ENCODE measurements at places on chromosomes 5 and 9.
A peak's percentile ranks its signal among the peaks of the same experiment; 100 is the strongest.

DNA sequence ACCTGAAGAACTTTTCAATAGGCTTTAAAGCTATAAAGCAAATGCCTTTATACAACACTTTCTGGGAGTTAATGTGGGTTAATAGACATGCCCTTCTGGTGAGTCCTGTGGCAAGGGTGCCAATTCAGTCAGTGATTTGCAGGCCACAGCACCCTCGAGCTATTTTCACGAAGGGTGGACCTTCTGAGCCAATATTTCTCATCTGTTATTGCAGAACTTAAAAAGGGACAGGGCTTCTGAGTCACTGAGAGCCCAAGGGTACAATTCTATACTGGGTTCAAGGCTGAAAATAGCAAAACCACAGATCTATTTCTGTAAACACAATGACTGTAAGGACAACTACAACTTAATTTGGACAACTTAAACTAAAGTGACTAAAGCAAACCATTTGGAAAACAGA lies 92.8 kb downstream of the GABRG2 start:
- DNase-seq: no peak

GRCh38 chr9:29144476-29144875 lies 1571.2 kb upstream of the C9orf72 start:
- DNase-seq: no peak

DNA sequence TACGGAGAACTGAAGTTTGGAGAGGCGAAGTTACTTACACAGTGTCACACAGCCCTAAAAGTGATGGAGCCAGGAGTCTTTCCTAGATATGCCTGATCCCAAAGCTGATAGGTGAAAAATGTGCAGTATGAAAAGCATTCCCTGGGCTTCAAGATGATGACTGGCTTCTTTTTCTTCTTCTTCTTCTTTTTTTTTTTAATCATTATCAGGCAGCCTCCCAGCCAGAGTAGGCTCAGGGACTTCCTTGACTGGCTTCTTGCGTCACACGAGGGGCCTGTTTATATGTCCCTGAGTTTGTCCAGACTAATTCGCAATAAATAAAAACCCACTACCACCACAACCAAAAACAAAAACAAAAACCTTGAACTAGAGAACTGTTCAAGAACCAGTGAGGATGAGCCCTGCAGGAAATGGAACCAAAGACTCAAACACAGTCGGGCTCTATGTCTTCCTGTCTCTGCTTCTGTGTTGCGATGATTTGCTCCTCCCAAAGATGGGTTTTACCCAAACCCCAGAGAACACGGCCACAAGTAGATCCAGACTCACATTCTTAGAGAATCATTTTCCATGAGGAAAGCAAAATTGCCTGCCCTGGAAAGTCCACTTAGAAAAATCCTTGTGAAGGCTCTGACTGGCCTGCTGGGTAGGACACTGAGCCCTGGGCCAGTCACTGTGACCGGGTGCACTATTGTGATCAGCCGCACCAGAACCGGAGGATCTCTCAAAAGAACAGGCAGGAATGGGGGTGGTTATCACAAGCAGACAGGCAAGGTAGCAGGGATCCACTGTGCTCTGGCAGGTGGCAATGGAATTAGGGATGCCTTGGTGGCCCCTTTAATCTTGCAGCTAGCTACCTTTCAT lies 38.0 kb upstream of the ADAM19 start:
- peak; percentile 72 for DNase-seq

DNA sequence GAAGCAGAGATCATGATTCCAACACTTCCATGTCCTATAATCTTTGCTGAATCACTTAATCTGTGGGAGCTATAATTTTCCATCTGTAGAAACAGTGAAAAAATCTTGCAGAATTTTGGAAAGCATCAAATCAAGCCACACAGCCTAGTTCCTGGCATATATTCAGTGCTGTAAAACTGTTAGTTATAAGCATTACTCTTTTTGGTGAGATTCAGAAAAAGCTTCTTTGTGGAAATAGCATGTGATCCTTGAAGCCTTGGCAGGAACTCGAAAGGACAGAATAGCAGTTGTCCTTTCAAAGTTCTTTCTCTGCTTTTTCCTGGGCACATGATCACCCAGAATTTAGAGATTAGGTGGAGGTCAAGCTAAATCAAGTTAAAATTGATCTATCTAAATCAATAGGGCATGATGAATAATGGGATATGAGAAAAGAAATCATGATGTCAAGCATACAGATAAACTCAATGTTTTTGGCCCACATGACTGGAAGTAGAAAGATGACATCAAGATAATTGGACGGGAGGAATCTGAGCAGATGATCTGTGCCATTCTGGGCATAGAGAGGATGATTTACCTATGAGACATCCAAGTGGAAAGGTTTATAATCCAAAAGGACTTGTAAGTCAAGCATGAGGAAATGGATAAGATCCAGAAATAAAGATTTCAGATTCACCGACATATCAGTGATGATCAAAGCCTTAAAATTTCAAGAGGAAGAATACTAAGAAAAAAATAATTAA lies 73.1 kb downstream of the TMEM232 start:
- DNase-seq: no peak

- peak; percentile 34 for DNase-seq
These were observed 144.8 kb upstream of the PIK3R1 start for GRCh38 chr5:68070591-68071281.

GRCh38 chr9:94554439-94555331 lies at the start of gene PCAT7:
Gene PCAT7, plus strand, starts transcription at chr9:94555083.
- peak; percentile 65 for DNase-seq

- DNase-seq: peak; percentile 68
These were observed 13.5 kb upstream of the ANKRD18B start for GRCh38 chr9:33510262-33511183.

DNA sequence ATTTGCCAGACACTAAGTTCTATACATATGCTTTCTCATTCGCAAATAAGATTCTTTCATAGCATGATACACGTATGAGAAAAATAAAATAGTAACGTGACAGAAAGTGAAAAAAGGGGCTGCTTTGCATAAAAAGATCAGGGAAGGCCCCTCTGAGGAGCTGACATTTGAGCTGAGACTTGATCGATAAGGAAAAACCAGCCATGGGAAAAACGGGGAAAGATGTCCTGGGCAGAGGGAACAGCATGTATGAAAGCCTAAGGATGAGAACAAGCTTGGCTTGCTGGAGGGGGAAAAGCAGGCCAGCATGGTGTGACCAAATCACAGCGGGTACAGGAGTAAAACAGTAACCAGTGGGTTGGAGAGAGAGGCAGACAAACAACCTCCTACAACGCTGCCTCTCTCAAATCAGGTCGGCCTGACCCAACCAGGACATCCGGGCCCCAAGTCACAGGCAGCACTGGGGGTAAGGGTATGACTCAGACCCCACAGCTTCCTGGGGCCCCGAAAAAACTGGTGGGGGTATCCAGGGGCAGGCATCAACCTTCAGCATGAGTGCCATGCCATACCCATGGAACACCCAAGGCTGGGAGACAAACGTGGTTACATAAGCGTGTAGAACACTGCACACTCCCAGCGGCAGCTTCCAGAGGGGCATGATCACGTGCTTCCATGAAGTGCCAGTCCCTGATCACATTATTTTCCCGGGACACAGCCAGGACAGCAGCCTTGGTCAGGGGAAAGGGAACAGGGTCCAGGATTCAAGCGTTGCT lies 2.2 kb downstream of the TNIP1 start:
- DNase-seq: peak; percentile 60

GRCh38 chr5:87572090-87572489 lies 159.4 kb upstream of the CCNH start:
- no peak for DNase-seq

DNA sequence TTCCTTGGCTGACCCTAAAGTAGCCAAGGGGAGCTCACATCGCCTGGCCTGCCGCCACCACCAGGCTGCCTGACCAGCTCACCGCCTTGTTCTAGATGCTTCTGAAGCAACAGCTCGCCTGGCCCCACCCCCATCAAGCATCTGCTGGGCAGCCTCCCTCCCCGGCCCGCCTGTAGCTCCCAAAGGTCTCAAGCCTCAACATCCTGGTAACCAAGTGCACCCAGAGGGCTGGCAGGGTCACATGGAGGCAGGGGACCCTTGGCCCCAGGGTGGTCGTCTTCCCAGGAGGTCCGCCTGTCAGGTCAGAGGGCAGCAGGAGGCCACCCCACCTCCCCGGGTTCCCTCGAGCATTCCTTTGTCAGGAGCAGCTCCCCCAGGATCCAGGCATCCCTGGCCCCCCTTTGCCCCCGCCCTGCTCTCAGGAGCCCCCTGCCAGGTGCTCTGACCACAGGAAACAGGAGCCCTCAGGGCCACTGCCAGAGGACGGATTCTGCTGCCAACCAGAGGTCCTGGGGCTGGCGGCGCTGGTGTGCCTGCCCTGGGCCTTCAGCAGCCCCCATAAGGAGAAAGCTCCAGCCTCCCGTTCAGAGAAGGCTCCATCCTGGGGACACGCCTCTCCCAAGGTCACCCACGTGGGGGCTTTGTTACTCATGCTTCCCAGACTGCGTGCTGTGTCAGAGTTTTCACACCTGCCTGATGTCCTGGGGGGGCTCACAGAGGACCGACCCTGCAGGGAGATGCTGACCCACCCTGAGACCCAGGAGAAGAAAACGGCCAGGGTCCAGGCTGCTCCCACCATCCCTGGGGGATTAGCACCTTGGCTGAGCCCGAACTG lies 3.5 kb upstream of the LRRC14B start:
- DNase-seq: no peak

GRCh38 chr5:3180636-3181035 lies 415.0 kb upstream of the IRX1 start:
- no peak for DNase-seq

DNA sequence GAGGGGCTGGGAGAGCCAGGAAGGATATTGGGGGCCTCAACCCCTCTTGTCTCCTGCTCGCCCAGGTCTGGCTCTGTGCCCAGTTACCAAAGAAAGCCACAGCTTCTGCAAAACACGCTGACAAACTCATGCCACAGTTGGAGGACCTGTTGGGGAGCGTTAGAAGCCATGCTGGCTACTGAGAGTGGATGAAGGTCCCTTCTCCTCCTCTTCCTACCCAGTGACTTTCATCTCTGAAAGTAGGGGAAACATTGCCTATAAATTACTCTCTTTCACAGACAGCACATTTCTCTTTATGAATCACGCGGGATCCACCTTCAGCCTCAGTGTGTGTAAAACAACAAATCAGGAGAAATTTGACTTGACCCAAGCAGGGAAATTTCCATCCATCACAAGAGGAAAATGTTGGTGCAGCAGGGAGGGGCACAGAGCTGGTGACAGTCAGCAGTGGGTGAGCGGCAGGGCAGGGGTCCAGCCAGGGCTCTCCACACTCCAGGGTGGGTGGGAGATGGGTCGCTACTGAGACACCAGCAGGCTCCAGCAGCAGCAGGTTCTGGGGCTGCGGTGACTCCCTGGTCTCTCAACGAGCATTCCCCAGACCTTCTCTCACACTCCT lies 181.9 kb downstream of the FGF18 start:
- peak; percentile 47 for DNase-seq

- DNase-seq: peak; percentile 100
These were observed 51.2 kb downstream of the SLC1A3 start for GRCh38 chr5:36657563-36657995.

GRCh38 chr5:99369797-99370593 lies 441.2 kb upstream of the CHD1 start:
- no peak for DNase-seq

DNA sequence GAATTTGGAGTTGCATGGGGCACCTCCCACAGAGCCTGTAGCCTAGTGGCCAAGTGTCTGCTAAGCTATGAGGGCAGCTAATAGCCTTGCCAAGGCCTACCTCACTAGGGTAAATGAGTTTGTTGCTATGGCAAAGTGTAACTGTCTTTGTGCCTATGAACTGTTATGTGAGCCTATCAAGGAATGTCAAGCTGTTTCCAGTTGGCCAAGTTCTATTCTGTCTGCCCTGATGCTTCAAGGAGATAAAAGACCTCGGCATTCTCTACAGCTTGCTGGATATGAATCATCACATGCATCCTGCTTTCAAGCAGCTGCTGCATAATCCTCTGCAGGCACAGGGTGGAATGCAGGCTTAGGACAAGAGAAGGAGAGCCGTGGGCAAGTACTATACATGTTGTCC lies 69.8 kb upstream of the CCDC112 start:
- DNase-seq: no peak

GRCh38 chr5:149760854-149761187 lies 30.7 kb downstream of the PPARGC1B start:
- DNase-seq: no peak

DNA sequence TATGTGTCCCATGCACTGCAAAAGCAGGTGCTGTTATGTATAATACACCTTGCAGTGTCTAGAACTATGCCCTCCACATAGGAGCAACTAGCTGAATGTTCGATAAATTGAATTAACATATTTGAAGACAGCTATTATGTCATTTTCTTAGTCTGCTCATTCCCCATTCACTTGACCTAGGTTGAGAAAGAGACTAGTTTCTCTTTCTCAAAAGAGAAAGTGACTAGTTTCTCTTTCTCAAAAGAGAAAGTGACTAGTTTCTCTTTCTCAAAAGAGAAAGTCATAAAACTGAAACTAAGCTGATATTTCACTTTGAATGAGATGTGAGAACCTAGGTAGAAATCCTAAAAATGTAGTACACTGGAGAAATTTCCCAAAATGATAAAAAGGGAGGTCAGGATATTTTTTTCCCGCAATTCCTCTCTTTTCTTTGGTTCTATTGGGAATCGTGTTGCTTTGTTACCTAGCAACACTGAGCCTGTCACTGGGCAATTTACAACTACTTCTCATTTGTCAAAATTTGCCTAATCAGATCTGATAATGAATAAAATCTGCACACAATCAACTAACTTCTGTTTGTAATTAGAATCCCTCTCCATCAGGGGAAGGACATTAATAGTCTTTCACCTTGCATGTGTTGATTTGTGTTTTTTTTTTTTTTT lies 132.0 kb upstream of the GRIA1 start:
- no peak for DNase-seq

GRCh38 chr5:93161661-93162654 lies 419.1 kb downstream of the NR2F1-AS1 start:
- no peak for DNase-seq

DNA sequence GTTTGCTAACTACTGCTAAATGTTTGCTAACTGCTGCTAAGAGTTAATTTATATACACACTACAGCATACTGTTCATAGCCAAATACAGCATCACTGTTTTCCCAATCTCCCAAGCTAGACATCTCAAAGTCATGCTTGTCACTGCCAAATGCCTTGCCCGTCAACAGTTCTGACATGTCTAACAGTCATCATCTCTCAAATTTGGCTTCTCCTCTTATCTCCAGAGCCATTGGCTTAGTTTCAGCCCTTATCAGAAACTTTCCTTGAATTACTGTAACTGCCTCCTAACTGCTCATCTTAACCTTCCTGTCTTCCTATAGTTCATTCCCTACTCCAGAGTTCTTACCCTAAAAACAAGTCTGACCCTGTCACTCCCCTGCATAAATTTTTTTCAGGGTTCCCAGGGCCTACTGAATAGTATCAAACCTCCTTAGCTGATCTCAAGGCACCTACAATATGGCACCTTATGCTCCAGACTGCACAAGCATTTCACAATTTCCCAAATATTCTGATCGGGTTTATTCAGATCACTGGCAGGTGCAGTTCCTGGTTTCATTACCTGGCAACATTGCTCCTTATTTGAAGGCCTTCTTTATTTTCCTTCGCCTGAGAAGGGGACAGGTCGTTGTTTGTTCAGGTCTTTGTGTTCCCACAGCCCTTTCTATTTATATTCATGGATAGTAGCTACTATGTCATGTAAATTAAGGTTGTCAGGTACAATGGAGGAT lies 55.9 kb upstream of the ANKRD55 start:
- DNase-seq: no peak
